NCI-H187 treated with DMSO at 0.1 percent for 48 hours (cell line): ENCODE measurements at places on chromosomes 11 and 22.

GRCh38 chr11:32081129-32081641 is 9.7 kb upstream of the RCN1 start:
- DNase-seq, result no peak

DNA sequence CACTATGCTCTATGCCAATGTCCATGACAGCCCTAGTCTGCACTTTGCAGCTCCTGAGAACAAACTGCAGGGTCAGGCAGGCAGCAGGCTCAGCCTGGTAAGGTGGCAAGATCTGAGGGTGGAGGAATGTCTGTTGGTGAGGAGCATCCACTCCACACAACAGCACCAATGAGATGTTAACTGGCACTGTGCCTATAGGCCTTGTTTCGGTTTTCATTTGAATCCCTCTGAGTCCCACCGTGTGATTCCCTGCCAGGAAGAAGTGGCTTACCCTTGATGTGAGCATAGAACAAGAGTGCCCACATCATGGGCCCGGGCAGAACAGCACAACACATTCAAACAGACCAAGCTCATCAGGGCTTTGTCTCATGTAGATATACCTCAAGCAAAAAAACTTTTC is 44.1 kb upstream of the CHRM4 start:
- DNase-seq, result no peak

DNA sequence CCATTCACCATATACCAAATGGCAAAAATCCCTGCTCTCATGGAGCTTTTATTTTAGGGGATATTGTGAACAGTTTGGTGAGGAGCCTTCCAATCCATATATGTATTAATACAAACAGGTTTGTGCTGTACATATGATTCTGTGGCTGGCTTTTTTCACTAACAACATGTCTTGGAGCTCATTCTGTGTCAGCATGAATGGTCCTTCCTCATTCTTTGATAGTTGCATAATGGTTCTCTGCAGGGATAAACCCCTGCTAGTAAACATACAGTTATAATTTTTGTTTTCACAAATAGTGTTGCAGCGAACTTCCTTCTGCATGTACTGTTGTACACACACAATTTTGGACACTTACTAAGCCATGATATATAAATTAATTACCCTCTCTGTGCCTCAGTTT is 8.3 kb downstream of the PRR5L start:
- DNase-seq, result no peak

GRCh38 chr11:122202951-122203456 is 87.0 kb upstream of the BLID start:
- DNase-seq, result no peak

GRCh38 chr11:70381872-70382861 is 16.2 kb upstream of the CTTN start:
- no peak for DNase-seq

- no peak for DNase-seq
Measured at GRCh38 chr11:87628026-87628580, 547.1 kb downstream of the RAB38 start.

- no peak for DNase-seq
Measured at GRCh38 chr22:35505399-35506258, 35.0 kb upstream of the RASD2 start.
